ENCODE measurements at places on chromosomes 3 and 15.
A peak's percentile ranks its signal among the peaks of the same experiment; 100 is the strongest.

- DNase-seq: no peak
Observed at GRCh38 chr3:65568497-65568896, 470.2 kb downstream of the MAGI1 start.

DNA sequence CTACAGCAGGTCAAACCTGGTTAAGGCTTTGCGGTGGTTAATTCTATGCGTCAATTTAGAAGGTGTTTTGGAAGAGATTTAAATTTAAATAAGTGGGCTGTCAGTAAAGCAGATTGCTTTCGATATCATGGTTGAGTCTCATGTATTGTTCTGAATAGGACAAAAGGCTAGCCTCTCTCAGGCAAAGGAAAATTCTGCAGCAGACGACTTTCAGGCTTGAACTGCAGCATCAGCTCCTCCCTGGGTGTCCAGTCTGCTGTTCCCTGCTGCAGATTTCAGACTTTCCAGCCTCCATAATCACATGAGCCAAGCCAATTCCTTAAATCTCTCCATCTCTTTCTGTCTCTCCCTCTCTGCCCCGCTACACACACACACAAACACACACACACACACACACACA, 143.2 kb downstream of the TUSC7 start:
- no peak for DNase-seq

- no peak for DNase-seq
Observed at GRCh38 chr3:185582236-185582635, 3.9 kb upstream of the SENP2 start.

- no peak for DNase-seq
Observed at GRCh38 chr15:33888176-33888575, 80.1 kb upstream of the CHRM5 start.

GRCh38 chr3:16102905-16103364, 71.5 kb upstream of the GALNT15 start:
- DNase-seq: no peak

DNA sequence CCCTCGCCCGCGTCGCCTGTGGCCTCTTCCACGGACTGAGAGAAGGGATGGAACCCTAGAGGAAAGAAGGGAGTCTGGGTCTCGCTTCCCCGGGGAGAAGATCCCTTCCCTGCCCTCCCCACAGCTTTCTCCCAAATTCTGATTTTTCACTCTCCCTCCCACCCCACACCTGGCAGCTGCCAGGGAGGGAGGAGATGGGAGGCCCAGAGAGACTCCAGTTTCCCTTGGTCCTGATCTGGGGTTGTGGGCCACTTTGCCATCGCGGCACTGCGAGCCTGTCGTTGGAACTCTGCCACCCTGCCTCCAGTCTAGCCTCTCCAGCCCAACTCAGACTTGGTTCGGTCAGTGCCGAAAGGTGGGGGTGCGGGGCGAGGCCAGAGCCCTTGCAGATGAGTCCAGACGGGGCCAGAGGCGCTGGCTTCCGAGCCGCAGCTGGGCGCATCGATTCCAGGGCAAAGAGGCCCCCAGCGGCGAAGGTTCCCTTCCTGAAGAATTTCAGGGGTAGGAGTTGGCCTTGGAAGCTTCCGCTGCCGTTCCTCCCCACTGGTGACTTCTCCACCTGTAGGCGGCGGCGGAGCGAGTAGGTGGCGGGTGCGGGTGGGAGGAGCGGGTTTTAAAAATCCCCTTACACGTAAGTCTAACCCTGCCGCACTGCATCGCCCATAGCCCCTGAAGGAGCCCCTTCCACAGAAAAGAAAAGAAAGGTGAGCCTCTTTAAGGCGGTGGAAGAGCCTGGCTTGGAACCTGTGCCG, 5.2 kb downstream of the WNT5A start:
- DNase-seq: no peak

GRCh38 chr3:39184081-39184967, 8.1 kb downstream of the XIRP1 start:
- no peak for DNase-seq

- peak; percentile 65 for DNase-seq
Observed at GRCh38 chr3:197791113-197791891, at the start of gene LRCH3. LRCH3 (plus strand) TSS chr3:197791254; CDS start chr3:197791279, 25 bp downstream.

DNA sequence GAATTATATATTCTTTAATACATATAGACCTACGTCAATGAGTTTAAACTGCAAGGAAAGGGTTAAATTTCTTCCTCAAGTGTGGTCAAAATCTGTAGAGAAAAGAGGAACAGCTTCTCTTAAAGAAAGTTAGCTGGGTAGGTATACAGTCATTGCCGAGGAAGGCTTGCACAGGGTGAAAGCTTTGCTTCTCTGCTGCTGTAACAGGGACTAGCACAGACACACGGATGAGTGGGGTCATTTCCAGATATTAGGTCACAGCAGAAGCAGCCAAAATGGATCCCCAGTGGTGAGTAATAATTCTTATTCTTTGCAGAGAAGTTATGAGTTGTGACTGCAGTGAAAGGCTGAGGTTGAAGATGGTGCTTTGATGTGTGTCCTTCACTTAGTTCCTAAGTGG, at the start of gene CD86:
Gene CD86 (plus strand): TSS at position 148 of the 400 bp plus-strand sequence. CDS start 128 bp downstream, at position 276.
- DNase-seq: no peak

DNA sequence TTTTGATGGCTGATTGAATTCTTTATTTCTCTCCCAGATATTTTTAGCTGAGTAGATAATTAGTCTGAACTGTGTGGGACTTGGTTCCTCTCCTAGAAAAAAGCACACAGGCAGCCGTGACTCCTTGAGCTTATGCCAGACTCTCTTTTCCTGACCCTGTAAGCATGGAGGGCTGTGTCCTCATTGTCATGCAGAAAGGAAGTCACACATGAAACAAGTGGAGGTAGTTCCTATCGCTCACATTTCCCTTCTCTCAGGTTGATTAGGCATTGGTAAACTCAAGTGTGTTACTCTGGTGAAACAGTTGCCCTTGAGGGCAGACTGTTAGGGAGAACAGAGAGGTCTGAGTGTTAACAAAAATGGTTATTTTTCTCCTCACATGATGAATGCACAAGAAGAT, 6.3 kb upstream of the RTP4 start:
- DNase-seq: no peak

GRCh38 chr3:126956866-126957650, 25.9 kb upstream of the PLXNA1 start:
- no peak for DNase-seq

DNA sequence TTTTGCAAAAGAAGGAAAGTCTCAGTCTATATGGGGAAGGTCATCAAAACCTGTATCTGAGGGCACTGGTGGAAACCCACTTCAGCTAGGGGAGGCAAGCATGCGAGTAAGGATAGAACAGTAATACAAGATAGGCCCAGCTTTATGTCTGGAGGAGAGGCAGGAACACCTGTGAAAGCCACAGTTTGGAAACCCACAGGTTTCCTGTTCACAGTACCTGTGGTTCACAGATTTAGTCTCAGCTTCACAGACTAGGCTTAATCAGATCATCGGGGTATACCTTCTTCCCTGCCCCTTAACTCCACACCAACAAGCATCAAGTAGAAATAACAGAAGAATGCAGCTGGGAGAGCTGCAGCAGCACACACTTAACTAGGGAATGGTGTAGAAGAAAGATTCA, 36.2 kb downstream of the C2CD4B start:
- DNase-seq: no peak

- no peak for DNase-seq
Observed at GRCh38 chr3:28765194-28765593, 416.6 kb upstream of the AZI2 start.

- no peak for DNase-seq
Observed at GRCh38 chr15:76979331-76979925, 15.5 kb upstream of the PSTPIP1 start.

- DNase-seq: no peak
Observed at GRCh38 chr15:68789091-68789490, 31.6 kb downstream of the ANP32A start.

DNA sequence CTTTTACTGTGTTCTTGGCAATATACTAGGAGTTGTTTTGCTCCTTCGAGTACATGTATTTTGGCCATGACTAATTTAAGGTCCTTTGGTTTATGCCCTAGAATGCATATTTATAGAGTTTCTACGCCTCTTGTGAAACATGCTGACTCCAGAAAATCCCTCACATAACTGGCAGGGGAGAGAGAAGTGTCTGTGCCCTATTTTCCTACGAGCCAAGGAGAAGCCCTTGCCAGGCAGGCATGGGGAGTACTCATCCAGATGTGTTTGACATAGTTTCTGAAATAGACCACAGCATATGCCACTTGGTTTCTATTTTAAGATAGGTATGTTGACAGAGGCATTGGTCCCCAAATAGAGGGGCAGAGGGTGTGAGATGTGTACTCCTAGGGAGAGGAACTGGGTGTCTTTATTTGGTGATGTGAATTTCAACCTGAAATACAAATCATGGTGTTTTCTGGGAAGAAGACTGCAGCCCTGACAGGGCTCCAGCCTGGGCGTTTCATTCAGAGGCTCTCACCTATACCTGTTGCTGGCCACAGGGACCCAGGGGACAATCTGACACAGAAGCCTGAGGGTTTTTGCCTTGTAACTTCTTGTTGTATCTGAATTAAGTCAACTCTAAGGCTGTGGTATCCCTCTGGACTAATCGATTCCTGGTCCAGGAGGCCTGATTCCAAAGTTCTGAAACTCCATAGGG, 267.8 kb upstream of the C2CD4B start:
- no peak for DNase-seq

DNA sequence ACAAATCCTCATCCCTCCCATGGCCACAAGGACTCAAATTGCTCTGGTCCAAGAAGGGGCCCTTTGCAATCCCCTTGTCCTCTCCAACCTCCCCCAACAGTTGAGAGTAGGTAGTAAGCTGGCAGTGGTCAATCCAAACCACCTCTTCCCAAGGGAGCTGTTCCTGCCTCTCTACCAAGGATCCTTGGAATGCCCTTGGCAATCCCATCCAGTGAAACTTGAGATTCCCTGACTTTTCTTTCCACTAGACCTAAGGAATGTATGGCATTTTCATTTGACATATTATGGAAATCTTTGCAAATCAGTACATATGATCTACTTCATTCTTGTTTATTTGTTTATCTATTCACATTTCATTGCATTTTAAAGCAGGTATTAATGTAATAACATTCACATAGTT, 4.8 kb upstream of the RBP2 start:
- DNase-seq: no peak

DNA sequence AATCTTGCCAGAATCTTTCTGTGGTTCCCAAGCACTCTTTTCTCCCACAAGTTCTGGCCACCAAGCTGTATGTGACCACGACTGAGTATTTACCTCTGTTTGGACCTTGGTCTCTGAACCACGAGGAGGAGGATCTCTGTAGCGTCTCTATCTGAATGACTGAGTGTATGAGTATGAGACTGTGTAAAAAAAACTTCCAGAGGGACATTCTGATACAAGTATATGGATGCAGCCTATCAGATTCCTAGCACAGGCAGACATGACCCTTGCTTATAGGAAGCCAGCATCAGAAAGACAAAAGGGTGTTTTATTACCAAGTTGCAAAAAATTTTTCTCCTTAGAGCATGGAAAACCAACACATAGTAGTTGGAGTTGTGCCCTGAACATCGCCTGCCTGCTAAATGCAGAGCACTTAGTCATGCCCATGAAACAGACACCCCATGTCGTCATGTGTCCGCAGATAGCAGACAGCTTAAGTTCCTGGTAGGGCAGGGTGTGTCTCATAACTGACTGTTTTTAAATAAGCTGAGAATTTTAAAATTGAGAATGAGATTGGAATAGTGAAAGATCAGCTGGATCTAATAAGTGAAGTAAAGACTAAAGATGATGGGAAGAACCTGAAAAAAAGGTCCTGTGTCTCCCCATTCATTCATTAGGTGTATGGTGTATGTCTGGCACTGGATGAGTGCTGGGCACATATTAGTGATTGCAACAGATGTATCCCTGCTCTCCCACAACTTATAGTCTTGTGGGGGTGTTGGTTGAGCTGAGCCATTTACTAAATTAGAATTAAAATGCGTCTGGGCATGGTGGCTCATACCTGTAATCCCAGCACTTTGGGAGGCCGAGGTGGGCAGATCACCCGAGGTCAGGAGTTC, 30.9 kb downstream of the DAG1 start:
- DNase-seq: no peak

GRCh38 chr15:77819851-77820728, 187.4 kb upstream of the LINGO1 start:
- DNase-seq: no peak

DNA sequence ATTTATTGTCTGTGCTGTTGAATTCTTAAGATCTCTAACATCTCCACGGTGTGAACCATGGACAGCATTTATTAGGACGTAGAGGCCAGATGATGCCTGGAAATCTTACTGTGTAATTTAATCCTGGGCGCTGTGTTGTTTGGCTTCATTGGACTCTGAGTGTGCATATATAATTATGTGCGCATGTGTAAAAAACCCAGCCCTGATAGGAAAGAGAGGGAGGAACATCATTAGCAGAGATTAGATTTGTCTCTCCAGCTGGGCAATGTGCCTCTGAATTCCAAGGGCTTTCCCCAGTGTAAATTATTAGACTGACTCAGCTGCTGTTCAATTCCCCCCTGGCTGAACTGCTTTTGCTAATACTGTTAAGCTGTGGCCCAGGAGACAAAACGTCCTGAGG, 39.6 kb downstream of the MAP3K13 start:
- no peak for DNase-seq

DNA sequence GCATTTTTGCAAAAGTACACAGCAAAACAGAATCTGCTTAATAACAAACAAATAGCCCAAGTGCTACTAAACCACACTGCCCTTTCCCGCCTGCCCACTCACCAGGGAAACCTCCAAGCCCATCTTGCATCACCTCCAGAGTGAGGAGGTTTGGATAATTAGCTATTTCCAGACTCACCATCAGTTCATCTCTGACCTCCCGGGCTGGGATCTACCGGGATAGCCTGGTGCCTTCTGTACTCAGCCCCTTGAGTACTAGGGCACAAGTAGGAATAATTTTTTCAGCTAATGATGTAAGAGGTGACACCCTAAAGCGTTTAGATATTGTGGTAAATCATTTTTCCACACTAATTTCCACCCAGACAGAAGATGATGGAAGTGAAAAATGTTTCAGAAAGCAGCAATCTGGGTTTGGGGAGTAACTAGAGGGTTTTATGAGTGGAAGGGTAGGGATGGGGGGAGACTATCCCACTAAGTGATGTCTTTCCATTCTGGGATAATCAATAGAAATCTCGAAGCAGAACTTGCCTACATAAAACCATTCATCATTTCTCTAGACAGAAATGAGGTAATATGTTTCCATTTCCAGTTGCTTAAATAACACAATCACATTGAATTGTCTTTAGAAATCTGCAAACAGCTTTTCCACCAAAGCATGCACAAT, 40.9 kb downstream of the TAFA4 start:
- no peak for DNase-seq

DNA sequence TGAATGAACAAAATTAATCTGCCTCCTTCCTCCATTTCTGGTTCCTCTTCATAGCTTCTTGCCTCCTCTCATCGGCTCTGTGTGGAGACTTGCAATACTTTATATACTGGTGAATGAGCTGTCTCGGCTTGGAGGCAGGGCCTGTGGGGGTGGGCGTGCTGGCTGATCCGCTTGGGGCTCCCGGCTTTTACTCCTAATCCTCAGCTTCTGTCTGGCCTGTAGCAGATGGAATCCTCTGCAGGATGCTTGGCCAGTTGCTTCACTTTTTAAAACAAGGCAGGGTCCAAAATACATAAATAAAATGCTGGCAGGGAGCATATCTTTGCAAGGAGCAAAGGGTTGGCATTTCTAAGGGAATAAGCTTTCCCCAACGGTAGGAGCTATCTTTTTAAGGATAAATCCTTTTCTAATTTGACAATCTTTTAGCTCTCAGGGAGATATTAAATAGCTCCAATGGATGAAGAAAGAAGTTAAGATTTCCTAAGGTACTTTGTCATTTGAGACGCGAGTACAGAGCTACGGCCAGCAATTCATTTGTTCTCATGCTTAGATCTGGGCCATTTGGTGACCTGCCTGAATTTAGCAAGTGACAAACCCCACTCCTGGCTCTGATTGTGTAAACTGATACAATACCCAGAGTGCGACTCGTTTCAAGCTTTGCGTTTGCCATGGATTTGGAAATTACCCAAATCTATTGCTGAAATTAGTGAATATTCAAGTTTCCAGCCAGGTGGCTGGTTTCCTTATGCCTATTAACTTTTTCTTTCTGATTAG, 18.9 kb downstream of the SV2B start:
- no peak for DNase-seq

Data from stimulated activated CD8-positive, alpha-beta memory T cell treated with anti-CD3 and anti-CD28 coated beads, Interleukin-7, amount 100 ng/mL, for 1 hour (primary cell).